Effector memory CD4-positive, alpha-beta T cell (primary cell): ENCODE measurements at places on chromosomes 2 and 18.

GRCh38 chr18:51654488-51655326 lies 457.2 kb upstream of the MEX3C start:
- DNase-seq: no peak

DNA sequence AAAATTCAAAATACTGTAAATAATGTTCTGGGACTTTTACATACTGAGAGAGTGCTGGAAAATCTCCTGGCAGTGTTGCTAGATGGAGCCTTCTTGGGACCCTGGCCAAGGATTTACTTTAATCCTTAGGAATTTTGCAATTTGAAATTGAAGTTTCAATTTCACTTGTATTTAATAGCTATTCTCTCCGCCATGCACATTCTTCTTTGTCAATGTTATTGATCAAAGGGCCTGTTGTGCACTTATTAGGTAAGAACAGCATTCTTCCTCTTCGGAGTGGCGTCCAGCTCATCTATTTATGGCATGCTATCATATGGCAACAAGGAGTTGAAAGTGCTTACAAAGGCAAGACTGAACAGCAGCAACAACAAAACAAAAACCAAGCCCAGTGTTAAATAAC lies 40.1 kb upstream of the SOS1 start:
- DNase-seq: no peak

DNA sequence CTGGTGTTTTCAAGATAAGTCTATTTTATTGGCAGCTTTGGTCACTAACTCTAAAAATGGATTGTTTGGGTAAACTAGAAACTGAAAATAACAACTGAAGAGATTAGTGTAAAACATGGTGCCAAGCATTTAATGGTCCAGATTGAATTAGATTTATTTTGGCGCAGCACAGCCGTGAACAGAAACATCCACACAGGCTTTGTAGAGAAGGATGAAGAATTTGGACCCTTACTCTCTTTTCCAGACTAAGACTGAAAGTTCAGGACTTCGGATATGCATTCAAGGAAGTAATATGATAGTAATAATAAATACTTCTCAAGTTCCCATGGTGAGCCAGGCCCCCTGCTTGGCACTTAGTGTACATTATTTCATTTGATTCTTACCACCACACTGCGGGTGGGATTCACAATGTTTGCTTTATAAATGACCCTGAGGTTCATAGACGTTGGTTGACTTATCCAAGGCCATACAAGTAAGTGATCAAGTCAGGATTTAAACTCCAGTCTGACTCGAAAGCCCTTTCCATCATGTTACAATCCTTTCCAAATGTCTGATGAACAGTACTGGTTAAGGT lies 54.2 kb upstream of the ITGB6 start:
- no peak for DNase-seq

DNA sequence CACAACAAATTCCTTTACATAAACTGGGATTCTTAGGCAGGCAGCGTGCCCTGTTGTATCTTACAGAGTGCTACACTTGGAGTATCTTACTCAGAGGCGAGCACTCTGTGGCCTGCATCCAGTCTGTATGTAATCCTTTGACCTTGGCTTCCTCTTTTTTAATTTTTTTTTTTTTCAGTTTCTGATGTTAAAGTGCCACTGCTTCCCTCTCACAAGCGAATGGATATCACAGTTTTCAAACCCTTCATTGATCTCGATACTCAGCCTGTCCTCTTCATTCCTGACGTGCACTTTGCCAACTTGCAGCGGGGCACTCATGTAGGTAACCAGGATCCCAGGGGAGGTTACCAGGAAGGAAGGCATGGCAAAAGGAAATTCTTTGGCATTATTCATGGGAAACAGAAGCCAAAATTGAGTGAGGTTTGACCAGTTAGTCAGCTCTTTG lies 40.4 kb downstream of the GRHL1 start:
- no peak for DNase-seq

- DNase-seq: no peak
These were observed 156.6 kb downstream of the DOK6 start for GRCh38 chr18:69557282-69557681.

GRCh38 chr2:207448006-207448405 lies 81.8 kb upstream of the CREB1 start:
- no peak for DNase-seq

- DNase-seq: no peak
These were observed 24.0 kb upstream of the NCL start for GRCh38 chr2:231488331-231488730.

GRCh38 chr18:66438711-66439536 lies 165.0 kb downstream of the CDH19 start:
- no peak for DNase-seq

GRCh38 chr18:23237524-23238151 lies 102.4 kb downstream of the CABLES1 start:
- DNase-seq: peak; percentile 5

GRCh38 chr2:2843969-2844548 lies 513.0 kb upstream of the MYT1L start:
- no peak for DNase-seq

DNA sequence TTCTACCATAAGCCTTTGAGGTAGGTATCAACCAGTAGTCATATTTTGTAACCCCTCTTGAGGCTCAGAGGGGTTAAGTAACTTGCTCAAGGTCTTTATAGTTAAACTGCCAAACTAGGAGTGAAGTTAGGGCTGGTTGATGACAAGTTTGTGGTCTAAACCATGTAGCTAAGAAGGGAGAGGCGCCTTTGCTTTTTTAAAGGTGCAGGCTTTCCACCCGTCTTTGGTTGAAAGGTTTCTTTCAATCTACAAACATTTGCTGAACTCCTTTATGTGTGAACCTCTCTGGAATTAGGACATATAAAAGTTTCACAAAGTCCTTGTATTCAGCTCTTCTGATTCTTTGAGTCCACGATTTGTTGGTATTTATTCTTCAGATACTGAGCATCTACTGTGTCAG lies 2.4 kb upstream of the MTA3 start:
- no peak for DNase-seq

- no peak for DNase-seq
These were observed 3.2 kb upstream of the MAPRE2 start for GRCh38 chr18:35038029-35038428.

GRCh38 chr2:71788601-71789240 lies 335.4 kb downstream of the DYSF start:
- no peak for DNase-seq

DNA sequence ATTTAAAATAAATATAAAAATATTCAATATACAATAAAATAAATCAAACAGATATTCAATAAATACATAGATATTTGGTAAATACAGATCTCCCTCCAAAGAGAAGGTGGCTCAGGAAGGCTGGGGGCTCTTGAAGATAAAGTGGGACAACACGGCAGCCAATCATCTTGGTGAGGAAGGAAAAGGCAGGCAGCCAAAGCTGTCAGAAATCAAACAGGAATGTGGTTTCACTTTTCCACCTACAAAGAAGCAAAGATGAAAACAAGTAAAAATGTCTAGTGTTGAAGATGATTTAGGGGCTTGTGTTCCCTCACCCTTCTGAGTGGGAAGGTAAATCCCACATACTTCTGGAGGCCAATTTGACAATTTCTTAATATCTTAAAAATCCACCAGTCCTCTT lies 85.7 kb downstream of the B3GNT2 start:
- no peak for DNase-seq

DNA sequence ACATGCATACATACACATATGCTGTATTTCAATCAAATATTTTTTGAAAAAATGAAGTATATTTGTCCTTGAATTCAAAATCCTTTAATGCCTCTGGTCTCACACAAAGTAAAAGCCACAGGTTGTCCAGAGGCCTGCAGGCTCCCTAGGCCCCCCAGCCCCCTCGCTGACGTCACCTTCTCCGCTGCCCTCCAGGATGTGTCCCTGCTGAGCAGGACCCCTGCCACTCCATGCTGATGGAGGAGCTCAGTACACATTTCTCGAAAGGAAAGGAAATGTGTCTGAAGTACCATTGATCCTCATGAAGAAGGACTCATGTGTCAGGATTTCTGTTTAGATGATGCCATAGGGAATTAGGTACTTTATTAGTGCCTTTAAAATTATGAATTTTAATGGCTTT lies 212.1 kb downstream of the LDLRAD4 start:
- DNase-seq: no peak

DNA sequence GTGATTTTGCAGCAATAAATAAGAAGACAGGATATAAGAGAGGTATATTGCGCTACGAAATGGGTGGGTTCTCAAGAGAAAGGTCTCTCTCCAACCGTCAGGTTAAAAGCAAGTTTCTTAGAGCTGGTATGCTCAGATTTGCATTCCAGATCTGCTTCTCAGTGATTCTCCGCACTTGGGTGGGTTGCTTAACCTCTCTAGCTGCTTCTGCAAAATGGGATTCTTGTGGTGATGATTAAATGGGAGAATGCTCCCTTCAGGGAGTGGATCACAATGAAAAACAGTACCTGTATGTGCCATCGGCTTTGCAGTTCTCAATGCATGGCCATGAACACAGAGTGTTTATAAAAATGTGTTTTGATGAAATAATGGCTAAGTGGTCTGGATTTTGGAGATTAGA lies 477.7 kb downstream of the TNS1 start:
- no peak for DNase-seq

DNA sequence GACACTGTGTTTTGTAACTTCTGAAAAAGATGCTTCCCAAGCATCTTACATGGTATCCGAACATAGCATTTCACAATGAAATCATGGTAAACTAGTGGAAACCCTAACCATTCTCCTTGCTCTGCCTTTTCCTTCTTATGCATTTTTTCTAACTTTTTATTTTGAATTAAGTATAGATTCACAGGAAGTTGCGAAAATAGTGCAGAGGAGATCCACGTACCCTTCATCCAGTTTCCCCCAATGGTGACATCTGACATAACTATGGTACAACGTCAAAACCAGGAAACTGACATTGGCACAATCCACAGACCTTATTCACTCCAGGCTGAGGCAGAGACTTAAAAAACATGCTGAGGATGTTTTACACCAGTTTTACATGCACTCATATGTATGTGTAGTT lies 38.3 kb downstream of the AAK1 start:
- no peak for DNase-seq

DNA sequence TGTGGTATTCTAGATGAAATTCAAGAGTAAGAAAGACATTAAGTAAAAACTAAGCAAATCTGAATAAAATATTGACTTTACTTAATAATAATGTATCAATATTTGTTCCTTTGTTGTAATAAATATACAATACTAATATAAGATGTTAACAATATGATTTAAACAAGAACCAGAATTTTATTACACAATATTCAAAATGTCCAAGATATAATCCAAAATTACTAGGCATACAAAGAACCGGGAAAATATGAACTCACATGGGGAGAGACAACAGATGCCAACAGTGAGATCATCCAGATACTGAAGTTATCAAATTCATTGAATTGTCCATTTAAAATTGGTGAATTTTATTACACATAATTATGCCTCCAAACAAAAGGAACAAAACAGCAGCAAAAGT lies 286.3 kb downstream of the AFF3 start:
- DNase-seq: no peak

DNA sequence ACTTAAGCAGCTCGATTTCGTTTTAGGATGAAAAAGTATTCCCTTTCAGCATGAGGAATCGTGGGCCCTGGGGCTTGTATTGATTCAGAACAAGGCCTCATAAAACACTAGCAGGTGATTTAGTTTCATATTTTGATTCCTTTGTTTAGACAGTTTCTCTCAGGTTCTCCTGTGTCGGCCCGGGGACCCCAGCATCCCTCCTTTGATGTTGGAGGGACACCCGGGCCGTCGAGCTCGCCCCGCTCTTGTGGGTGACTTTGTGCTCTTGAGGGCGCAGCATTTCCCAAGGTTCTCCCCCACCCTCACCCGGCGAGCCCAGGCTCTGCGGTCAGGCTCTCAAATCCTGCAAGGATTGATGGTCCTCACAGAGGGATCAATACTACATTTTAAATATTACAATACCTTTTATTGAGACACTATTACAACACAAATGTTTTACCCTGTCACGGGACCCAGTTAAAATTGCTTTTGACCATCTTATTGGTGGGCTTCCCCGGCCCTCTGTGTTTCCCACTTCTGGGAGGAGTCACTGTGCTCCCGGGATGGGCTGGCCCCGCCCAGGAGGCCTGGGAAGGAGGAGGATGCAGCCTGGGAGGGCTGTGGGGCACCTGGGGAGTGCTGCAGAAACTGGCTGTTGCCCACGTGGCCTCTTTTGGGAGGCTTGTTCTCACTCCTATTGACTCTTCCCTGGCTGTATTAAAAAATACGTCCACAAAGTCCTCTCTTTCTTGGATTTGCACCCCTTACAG lies 222.6 kb downstream of the INSIG2 start:
- no peak for DNase-seq

GRCh38 chr2:42829671-42830440 lies 37.5 kb upstream of the HAAO start:
- DNase-seq: no peak

DNA sequence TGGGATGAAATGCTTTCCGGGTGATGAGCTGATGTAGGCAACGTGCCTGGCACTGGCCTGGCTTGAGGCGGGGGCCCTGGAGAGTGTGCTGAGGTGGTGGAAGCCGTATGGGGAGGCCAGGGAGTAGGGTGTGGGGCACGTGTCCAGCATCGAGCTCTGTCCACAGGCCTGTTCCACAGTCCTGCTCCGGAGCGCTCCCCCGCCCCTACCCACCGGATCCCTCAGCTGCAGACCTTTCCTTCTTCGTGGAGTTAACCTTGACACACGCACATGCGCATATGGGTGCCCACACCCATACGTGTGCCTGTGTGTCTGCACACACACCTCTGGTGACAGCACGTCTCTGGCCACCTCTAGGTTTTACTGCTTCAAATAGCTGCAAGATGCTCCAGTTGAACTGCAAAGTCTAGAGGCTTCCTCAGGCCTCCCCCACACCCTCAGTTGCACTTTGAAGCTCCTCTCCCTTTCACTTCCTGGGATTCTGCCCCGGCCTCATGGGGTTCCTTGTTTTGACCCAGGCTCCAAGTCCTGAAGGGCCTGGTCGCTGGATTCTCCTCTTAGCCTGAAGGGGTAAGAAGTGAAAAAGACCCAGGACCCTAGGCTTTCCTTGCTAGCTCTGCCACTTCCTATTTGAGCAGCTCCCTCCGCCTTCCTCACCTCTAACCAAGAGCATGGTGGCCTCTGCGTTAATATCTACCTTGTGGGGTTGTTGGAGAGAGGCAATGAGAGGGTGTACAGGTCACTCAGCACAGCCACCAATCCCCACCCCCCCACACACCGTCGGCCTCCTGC lies 49.5 kb downstream of the INHBB start:
- no peak for DNase-seq

DNA sequence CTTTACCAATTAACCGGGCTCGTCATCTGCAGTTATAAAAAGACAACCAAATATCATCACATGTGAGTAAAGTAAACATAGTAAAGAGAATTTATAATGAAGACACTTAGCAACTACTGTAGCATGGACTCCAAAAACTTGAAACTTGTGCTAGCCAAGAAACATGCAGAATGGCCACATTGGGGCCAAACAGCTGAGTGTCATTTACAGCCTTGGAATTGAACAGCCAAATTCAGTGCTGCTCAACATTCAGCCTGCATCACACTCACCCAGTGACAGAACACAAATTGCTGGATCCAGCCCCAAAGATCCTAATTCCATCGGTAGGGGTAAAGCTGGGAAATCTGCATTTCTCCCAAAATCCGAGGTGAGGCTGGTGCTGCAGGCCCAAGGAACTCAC lies 224.8 kb upstream of the GYPC start:
- no peak for DNase-seq
